ENCODE measurements at places on chromosomes 13 and 19.

- no peak for DNase-seq
Observed at GRCh38 chr19:58397533-58398037, 2.1 kb downstream of the RNF225 start.

DNA sequence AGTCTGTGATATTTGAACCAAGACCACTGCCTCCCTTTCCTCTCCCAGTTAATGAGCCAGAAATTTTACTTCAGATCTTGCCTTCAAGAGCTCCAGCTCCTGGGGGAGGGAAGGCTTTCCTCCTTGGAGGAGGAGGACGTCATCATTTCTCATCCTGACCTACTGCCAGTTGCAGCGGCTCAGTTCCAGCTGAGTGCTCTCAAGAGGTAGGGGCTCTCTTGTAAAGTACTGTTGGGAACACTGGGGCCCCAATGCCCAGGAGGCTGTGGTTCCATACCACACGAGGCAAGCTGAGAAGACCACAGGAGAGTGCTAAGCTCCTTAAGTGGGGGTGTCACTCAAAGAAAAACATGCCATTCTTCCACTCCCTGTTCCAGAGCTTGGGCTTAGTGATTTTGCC is 36.2 kb downstream of the METTL21C start:
- DNase-seq, result no peak

DNA sequence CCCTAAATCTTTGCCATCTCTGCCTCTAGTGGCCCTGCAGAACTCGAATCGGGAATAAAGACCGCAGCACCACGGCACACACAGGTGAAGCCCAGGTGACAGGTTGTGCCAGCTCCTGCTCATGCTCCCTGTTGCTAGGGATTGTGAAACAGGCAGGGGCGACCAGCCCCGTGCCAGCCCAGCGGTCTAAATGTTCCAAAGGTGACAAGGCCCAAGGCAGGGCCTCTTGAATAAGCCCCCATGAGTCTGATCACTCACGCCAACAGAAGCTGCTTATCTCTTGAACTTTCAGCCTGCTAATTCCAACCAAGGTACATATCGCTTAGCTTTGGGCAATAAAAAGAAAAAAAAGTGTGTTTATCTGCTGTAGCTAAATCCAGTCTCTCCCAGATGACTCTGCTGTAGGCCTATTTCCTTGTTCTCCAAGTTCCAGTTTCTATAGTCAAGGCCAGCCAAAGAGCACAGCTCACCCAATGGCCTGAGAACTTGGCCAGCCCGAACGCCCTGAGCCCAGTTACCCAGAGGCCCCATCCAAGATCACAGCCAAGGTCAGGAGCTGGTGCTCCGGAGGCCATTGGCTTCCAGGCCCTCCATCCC is 191.1 kb upstream of the GPR12 start:
- no peak for DNase-seq

DNA sequence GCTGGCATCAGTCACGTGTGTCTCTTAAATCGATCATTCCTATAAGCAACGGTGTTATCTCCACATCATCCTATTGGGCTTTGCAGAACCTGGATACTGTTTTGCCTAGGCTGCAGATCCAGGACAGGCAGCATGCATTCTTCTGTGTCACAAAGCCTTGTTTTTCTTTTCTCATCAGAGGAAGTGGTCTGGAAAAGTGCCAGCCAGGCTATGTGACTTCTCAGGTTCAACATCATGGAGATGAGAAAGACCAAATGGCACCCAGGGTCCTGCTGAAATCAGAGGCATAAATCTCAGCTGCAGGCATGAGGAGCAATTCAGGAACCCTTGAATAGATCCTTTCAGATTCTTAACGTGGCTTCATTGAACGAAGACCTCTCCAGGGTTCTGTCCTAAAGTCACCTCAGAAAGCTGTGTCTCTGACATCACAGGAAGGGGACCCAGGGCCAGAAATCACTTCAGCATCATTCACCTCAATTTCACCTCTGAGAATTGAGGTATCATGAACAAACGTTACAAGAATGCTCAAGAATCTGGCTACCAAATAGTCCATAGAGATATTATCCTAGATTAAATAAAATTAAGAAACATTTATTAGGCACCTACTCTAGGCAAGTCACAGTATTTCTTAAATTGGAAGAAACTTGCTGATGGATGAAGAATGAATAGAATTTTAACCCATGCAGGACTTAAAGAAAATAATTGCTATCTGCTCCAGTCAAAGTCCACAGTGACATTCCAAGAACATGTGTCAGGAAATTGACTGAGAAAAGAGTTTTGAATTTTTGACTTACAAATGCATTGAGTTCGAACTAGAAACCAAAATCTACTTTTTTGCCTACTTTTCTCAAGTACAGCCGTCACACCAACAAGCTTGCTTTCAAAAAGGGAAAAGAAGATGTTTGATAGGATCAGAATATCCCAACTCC is 124.1 kb downstream of the COG6 start:
- DNase-seq, result no peak

- DNase-seq, result no peak
Observed at GRCh38 chr19:5971714-5972354, 6.1 kb downstream of the RANBP3 start.

- DNase-seq, result no peak
Observed at GRCh38 chr13:23631311-23632047, 61.3 kb downstream of the TNFRSF19 start.

DNA sequence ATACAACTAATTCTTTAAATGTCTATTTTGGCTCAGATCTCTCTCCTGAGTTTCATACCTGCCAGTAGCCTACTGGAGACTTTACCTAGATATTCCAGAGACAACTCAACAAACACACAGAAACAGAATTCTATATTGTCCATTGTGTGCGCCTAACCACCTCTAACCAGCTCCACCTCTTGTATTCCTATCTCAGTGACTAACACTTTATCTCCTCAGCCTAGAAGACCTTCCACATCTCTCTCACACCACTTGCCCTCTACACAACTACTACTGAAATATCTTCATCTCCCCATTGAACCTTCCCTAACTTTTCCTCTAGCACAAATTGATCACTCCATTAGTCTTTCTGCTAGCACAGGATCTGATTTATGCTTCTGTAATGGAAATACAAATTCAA is 6.7 kb downstream of the VWA8 start:
- no peak for DNase-seq
